ENCODE measurements at places on chromosomes 1 and 21.

DNA sequence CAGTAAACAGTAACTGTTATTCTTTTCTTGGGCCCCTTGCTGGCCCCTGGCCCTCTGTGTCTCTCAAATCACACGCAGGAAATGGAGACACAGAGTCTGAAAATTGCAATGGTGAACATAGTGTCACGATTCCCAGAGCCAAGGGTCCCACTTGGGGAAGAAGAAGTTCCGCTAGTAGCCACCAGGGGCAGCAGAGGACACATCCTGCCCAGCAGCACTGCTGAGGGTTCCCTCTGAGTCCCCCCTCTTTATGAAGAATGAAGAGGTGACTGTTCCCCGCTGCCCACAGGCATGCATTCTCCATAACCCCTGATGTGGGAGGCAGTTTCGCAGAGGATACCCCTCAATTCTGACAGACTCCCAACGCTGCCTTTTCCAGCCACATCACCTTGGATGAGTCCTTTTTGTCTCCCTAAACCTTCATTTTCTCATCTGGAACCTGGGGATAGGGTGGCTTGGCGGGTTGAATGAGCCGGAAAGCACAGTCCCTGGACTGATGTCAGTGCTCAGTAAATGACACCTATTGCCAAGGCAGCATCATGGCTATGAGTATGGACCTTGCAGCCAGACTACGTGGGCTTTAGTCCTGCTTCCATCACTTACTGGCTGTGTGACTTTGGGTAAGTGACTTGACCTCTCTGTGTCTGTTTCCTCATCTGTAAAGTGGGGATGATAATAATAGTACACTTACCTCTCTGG, 238.0 kb upstream of the TMEM51 start:
- no peak for DNase-seq

DNA sequence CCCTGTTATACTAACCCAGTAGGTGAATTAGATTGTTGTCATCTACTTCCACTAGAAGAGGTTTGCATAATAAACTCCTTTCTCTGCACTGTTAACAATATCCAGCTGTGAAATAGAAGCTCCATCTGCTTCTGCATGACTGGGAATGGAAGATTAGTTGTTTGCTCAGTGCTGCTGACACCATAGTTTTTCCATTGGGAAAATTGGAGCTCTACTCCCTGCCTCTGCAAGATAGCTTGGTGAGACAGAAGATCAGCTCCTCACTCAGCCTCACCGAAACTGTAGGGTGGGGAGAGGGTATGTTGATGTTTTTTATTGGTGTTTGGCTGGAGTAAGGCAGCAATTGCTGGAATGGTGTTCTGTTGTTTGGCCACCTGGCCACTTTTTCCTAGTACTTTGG, 331.6 kb upstream of the ADAMTS5 start:
- DNase-seq = no peak

- DNase-seq = no peak
These were observed 9.6 kb downstream of the ENSA start for GRCh38 chr1:150619576-150620509.

- DNase-seq = no peak
These were observed 94.1 kb downstream of the TGFBR3 start for GRCh38 chr1:91791691-91792488.

GRCh38 chr1:90347366-90347765, 352.5 kb downstream of the ZNF326 start:
- no peak for DNase-seq

- DNase-seq = no peak
These were observed 37.5 kb upstream of the KCNA10 start for GRCh38 chr1:110556471-110556807.

- no peak for DNase-seq
These were observed 60.1 kb upstream of the DUSP10 start for GRCh38 chr1:221801773-221802516.

DNA sequence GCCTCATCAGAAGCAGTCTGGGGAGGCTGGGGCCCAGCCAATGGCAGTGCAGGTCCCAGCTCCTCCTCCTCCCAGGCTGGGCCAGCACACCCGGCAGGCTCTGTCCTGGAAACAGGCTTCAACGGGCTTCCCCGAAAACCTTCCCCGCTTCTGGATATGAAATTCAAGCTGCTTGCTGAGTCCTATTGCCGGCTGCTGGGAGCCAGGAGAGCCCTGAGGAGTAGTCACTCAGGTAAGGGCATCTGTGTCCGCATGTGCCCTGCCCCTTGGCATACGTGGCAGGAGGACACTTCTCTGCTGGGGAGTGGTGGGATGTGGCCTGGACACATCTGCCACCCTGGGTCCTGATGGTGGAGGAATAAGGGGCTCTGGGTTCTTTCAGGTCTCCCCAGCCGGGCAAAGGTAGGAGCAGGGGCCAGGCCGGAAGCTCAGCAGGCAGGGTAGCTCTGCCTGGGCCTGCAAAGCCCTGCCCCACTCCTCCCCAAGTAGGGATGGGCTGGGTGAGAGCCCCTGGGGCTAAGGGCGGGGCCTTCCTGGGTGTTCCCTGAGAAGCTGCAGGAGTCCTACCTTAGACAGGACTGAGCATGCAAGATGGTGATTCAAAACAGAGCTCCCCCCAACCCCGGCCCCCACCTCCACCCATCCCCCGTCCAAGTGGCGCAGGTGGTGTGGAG, at the start of gene GJB5:
TSS of gene GJB5 (plus strand) at position 84 of the 674 bp plus-strand sequence. CDS start 2,284 bp downstream, outside the sequence.
- DNase-seq = no peak

DNA sequence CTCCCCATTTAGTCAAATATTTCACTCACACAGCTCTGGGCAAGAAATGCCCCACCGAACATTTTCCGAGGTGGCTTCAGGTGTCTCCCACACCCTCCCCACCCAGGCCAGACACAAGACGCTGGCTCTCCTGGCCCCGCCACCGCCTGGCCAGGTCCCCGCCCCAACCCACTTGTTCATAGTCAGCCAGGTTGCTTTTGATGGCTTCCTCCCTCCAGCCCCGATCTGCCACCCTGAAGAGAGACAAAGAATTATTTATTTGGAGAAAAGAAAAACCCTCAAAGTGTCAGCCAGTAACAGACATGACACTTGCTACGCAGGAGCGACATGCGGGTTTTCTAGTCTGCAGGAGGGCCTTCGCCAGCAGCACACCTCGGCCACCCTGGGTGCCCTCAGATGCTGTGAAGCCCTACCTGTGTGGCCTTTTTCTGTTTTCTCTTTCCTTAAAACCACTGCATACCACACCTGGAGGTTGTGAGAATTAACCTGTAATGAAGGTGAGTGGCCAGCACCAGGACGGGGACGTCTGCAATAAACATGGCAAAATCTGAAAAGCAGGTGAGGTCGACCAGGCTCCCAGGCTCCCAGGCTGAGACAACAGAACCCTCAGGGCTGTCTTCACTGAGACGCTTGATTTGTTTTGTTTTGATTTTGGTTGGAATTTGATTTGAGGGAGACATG, 27.2 kb downstream of the SSBP3 start:
- DNase-seq = no peak

GRCh38 chr1:234553240-234554188, 56.5 kb downstream of the IRF2BP2 start:
- no peak for DNase-seq

GRCh38 chr1:203176273-203177035, 828 bp upstream of the MYBPH start:
- DNase-seq = no peak

DNA sequence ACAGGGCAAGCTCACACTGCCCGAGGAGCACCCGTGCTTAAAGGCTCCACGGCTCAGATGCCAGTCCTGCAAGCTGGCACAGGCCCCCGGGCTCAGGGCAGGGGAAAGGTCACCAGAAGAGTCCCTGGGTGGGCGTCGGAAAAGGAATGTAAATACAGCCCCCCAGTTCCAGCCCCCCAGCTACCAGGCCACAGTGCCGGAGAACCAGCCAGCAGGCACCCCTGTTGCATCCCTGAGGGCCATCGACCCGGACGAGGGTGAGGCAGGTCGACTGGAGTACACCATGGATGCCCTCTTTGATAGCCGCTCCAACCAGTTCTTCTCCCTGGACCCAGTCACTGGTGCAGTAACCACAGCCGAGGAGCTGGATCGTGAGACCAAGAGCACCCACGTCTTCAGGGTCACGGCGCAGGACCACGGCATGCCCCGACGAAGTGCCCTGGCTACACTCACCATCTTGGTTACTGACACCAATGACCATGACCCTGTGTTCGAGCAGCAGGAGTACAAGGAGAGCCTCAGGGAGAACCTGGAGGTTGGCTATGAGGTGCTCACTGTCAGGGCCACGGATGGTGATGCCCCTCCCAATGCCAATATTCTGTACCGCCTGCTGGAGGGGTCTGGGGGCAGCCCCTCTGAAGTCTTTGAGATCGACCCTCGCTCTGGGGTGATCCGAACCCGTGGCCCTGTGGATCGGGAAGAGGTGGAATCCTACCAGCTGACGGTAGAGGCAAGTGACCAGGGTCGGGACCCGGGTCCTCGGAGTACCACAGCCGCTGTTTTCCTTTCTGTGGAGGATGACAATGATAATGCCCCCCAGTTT, 1.3 kb downstream of the CELSR2 start:
- DNase-seq = no peak

DNA sequence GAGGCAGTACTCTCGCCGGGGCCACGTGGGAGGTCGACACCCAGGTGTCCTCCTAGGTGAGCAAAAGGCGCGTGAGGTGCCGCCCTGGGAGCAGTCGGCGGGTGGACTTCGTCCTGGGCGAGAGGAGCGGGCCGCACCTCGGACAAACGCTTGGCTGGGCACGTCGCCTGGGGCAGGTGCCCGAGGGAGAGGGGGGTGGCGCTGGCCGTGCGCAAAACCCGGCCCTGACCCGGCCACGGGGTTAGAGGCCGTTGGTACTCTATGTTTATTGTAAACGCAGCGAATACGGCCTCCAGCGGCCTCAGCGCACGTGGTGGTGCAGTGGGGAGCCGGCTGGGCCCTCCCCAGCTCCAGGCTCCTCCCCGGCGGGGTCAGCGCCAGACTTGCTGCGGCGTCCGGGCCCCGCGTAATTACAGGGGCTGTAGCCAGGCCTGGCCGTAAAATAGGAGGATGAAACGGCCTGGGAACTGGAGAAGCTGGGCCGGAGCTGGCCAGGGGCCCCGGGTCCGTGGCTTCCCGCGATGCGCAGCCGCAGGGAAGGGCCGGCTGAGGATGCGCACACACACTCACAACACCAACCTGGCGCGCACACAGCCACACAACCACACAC, 1.6 kb upstream of the EFNA1 start:
- DNase-seq = no peak

- no peak for DNase-seq
These were observed 1.9 kb downstream of the SLC16A1 start for GRCh38 chr1:112954017-112954650.

Data from GOT3 (cell line).